Thoracic aorta (tissue), 2 donors: ENCODE measurements at places on chromosomes 1 and 21. TPM values are rescaled to one million over a fixed set of nuclear protein-coding genes. Genes with fewer than 3 reads are reported as not detected.

Gene LIN28A
- total RNA-seq = not detected

DNA sequence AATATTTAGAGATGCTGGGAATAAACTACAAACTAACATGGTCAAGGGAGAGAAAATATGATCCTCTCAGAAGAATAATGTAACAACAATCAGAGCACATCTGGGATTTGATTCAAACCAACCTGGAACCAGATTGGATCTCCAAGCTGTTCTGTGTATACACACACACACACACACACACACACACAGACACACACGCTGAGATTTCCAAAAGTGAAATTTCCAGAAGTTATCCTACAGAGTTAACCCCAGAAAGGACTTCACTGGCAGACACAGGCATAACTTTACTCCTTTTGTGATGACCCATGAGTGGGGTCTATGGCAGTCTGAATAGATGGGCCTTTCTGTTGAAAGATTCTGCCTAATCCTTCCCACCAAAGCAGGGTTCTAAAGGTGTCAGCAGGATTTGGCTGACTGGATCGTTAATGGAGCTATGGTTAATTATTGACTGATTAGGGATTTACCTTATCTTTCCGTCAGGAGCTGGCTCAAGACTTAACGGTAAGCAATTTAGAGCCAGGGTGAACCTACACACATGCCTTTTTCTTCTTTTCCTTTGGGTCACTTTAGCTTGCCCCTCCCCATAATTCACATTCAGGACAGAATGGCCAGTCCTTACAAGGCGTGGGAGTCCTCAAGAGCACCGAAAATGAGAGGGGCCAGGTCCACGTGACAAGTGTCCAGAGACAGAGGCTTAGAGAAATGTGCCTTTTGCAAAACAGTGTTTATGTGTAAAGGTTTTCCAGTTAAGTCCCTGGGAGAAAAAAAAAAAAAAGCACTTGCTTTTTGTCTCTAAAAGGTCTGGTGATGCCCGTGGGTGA, 10.9 kb upstream of the PROX1 start:
- DNase-seq = no peak

- no peak for DNase-seq
These were observed 57.0 kb downstream of the PLEKHA6 start for GRCh38 chr1:204302769-204303168.

- DNase-seq = no peak
These were observed 110.0 kb downstream of the ADSS2 start for GRCh38 chr1:244341455-244342450.

- no peak for DNase-seq
These were observed 32.0 kb upstream of the INSL5 start for GRCh38 chr1:66833112-66833511.

Gene FCGR1A
- total RNA-seq = 15.8 TPM

GRCh38 chr1:84401156-84401555, 2.9 kb downstream of the DNASE2B start:
- no peak for DNase-seq
